ENCODE measurements at places on chromosomes 6 and 20.
A peak's percentile ranks its signal among the peaks of the same experiment; 100 is the strongest.

DNA sequence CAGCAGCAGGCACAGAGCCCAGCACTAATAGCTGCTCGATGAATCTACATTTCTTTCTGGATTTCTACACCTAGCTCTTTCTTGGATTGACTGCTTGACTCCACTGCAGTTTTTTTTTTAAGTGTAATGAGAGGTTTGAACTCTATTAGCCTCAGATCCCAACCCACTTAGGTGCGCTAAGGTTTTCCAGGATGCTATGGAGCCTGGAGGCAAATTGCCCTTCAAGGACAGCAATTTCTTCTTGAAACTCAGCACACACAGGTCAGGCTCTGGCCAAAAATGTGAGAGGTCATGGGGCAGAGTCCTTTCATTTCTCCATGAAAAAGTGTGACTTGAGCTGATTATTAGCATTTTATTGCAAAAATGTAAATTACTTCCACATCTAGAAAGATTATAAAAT, 52.3 kb upstream of the TIAM2 start:
- DNase-seq, result no peak

DNA sequence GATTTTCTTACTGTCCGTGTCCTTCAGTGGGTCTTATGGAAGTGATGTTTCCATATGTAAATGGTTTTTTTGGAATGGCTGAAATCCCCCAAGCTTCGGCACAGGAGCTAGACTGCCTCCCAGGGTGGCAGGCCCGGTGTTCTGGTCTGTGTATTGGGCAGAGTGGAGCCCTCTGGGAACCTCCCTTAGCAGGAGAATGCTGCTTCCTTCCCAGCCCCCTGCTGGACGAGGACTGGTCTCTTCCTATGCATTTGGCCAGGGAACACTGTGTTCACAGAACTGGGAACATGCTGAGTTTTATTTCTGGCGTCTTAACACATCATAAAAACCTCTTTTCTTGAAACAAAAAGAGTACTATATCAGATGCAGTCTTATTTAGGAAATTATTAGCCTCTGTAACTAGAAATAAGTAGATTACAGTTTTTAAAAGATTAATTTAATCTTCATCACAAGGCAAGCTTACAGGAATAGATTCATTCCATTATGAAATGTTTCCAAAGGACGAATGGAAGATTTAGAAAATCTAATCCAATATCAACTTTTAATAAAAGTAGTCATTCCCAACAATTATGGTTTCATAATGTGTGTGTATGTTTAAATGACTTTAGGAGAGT, 56.6 kb downstream of the SYTL3 start:
- DNase-seq, result peak; percentile 32

DNA sequence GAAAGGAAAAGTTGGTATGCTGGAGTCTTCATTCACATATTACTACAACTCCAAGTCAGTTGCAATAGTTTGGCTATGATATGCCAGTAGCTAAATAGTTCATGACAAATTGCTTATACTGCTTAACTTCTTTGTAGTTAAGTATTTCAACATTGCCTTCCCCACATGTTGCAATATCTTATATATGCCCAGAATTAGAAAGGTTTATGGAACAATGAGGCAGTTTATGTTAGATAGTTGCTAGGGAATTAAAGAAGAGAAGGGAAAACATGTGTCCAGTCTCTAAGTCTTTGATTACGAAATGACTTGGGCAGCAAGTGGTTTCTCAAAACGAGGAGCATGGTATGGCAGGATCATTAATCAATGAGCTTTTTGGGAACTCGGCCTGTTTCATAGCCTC, 145.8 kb downstream of the PLCB4 start:
- DNase-seq, result no peak

DNA sequence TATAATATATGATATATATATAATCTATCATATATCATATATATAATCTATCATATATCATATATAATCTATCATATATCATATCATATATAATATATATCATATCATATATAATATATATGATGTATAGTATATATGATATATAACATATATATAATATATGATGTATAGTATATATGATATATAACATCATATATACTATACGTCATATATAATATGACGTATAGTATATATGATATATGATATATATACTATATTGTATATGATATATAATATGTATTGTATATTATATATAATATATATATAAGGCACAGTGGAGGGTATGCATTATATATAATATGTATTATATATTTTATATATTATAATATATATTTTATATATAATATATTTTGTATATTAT, 36.7 kb downstream of the PTPRA start:
- no peak for DNase-seq

- DNase-seq, result no peak
These were observed 90.5 kb downstream of the SAMD3 start for GRCh38 chr6:130132286-130132701.

- peak; percentile 83 for DNase-seq
These were observed 177.9 kb upstream of the ZNF184 start for GRCh38 chr6:27650620-27651370.

DNA sequence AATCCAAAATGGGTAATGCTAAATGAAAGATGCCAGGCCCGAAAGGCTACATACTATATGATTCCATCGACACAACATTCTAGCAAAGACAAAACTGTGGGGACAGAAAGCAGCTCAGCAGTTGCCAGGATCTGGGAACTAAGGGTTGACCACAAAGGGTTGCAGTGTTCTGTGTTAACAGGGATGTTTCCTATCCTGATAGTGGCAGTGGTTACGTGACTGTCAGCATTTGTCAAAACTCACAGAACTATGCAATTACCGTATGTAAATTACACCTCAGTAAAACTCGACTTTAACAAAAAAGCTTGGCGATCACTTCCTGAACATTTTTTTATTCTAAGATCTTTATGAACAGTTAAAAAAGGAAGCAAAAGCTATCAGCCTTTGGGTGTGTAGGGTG, 83.9 kb downstream of the BANF2 start:
- no peak for DNase-seq

DNA sequence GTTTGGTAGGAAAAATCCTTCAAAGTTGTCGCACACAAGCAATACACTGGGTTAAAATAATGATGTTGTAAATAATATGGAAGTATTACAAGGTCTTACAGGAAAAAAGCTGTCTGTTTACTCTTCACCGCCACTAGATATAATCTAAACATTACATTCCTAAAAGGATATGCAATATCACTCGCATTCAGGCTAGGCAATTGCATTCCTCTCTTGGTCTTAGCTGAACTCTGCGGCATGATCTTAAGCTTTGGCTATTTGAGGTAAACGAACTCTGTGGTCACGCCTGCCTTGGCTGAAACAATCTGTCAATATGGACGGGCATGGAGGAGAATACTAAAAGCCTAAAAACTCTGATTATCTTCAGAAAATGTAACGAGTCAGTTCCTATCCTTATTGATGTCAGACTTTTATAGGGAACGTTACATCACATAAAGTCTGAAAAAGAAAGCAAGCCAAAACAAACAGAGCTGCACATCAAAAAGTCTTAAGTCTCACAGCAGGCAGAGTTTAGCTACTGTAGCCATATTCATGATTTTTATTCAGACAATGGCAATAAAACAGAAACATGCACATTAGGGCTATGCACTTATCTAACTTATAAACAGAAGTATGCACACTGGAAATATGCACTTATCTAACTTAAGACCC, 30.8 kb upstream of the FILIP1 start:
- DNase-seq, result no peak

- peak; percentile 18 for DNase-seq
These were observed 158.1 kb downstream of the DTNBP1 start for GRCh38 chr6:15504581-15505350.

DNA sequence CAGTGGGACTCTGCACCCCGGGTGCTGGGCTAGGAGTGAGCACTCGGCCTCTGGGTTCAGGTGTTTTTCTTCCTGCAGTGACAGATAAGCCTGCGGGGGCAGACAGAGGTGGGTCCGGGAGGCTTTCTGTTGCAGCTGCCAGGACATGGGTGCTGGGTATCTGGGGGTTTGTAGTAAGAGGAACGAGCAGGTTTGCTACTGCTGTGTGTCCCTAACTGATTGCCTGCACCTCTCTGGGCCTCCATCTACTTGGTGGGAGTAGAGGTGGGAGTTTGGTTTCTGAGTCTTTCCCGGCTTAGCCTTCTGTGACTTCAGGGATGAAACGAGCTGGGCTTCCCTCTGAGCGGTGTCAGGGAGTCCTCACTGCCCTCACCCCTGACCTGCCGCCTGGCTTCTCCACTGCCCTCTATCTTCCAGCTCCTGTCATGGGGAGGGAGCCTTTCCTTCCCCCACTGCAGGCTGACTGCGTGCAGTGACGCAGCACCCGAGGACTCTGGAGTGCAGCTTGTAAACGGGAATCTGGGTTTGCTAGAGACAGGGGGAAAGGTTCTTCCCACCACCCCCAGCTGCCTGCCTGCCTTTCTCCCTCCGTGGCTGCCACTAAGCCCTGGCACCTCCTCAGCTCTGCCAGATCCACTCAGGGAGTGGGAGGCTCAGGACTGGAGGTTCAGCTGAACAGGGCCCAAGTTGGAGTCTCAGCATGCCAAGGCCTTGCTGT, 6.7 kb downstream of the DLGAP4 start:
- no peak for DNase-seq

DNA sequence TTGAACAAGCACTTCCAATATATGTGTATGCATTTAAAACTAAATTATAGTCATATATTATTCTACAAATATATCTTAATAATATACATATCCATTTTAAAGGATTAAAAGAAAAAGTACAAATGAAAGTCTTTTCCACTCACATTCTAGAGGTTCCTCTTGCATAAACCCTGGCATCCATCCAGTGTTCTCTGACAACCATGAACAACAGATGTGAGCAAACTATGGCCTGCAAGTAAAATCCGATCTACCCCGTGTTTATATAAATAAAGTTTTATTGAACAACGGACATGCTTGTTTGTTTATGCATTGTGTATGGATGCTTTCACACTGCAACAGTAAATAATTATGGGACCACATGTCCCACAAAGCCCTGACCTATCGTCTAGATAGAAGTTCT, 1122.3 kb downstream of the EPHA7 start:
- no peak for DNase-seq

DNA sequence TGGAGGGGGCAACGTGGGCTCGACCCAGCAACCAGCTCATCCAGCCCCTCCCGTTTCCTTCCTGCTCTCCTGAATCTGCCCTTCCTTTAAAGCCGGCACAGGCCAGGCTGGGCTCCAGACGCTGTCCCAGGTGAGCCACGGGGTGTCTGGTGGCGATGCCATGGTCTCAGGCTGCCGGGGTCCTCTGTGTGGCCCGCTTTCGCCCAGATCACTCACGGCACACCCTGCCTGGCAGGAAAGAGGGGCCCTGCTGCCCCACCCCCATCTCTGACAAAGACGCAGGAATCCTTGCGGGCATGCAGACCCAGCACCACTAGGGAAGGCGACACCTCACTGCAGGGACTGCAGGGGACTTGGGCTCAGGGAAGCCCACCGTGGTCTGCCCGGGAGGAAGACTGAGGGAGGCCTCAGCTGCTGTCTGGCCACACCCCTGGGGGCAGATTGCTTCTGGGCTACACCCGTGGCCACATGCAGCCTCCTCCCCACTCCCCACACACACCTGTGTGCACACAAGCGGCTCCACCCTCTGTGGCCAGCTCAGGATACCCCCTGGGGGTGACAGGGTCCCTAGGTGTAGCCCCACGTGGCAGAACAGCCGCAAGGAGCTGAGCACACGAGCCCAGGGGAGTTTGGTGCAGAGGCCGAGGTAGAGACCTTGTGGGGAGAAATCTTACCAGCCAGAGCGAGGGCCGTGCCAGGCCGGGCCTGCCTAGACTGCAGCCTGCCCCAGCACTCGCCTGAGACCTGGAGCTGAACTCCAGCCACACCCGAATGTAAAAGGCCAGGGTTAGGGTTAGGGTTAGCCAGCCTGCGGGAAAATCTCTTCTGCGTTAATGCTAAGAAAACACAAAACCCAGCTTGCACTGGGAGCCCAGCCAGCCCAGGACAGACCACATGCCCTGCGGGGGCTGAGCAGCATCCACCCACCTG, 104.6 kb downstream of the DLL1 start:
- peak; percentile 73 for DNase-seq

GRCh38 chr6:109877028-109878004, 100.8 kb upstream of the GPR6 start:
- no peak for DNase-seq

GRCh38 chr6:156697225-156697830, 79.8 kb upstream of the ARID1B start:
- peak; percentile 64 for DNase-seq

DNA sequence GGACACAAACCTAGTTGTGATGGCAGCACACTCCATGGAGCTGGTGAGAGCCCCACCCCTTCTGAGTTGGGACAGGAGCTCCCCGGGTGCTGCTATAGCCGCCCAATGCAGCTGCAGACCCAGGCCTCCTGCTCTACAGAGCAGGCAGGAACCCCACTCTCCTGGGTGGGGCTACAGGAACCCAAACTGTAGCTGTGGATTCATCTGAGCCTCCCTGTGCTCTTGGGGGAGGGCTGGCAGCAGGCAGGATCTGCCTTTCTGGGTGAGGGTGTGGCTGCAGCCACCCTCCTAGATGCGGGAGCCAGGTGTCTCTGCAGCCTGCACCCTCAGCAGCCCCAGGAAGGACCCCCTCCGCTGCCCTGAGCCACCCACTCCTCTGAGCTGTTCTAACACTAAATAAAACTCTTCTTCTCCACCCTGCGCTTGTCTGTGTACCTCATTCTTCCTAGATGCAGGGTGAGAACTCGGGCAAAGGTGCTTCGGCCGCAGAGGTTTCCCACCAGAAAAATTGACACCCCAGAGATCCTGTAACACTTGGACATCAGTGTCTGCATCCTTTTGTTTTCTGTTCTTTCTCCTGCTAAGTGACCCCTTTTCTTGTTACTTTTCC, 55.2 kb upstream of the KIF13A start:
- no peak for DNase-seq

Measured in RPMI8226 (cell line).